ENCODE measurements at places on chromosomes 2 and 18.
A peak's percentile ranks its signal among the peaks of the same experiment; 100 is the strongest.

DNA sequence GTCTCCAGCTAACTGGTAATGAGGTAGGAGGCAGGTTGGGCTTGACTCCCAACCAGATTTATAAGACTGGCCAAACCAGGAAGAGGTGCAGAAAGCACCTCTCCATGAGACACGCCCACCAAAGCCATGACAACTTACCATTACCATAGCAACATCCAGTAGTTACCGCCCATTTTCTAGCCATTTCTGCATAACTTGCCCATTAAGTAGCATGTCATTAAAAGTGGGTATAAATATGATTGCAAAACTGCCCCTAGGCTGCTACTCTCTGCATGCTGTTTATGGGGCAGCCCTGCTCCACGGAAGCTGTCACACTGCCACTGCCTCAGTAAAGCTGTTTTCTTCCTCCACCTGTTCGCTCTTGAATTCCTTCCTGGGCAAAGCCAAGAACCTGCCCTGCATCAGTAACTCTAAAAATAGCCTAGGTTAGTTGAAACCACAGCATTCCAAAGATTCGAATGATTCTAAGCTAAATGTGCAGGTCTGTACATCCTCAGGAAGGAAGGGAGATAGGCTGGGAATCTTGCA is 131.9 kb downstream of the ATL2 start:
- no peak for DNase-seq

GRCh38 chr18:35289727-35290093 is 319 bp downstream of the ZSCAN30 start:
- peak; percentile 3 for DNase-seq

DNA sequence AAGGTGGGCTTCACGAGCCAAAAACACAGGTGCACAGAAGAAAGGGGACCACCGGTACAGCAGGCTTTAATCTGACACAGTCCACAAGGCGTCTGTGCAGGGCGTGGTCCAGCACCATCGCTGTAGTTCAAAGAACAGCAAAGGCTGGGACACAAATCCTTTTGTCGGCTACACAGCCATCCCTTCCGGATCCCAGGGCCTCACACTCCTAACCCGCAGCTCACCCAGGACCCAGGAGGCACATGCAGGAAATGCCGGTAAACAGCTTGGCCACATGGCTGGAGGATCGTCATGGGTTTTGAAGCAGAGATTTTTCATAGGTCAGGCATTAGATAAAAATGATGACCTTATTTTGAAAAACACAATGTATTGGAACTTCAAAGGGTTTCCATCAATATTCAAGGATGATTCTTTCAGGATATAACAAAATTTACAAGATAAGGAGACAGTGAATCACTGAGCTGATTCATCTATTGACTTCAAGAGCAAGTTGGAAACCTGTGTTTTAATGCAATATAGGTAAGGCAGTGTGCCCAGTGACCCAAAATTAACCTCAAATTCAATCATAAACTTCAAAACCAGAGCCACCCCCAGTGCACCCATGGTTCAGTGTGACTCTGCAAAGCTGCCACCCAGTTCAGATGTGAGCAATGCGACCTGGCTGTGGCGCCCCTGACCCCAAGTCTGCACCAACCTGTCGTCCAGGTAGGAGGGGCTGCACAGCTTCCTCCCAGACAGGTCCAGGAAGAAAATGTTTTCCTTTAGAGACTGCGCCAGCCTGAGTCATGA is 74.4 kb downstream of the TMEM18 start:
- DNase-seq, result no peak

GRCh38 chr18:74163019-74163660 is 14.8 kb downstream of the TIMM21 start:
- DNase-seq, result no peak

DNA sequence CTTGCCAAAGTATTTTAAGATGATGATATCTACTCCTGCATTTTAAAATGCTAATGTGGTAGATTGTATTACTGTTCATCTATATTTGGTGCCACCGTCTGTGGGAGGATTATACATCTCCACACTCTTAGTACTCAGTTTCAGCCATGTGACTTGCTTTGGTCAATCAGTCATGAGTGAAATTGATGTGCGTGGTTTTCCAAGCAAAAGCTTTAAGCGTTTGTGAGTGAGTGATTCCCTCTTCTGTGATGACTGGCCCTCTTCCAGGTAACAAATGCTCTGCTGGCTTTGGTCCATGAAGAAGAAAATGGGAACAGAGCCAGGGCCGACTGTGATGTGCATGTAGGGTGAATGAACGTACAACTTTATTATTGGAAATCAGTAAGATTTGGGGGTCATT is 330.4 kb downstream of the LPIN1 start:
- no peak for DNase-seq

DNA sequence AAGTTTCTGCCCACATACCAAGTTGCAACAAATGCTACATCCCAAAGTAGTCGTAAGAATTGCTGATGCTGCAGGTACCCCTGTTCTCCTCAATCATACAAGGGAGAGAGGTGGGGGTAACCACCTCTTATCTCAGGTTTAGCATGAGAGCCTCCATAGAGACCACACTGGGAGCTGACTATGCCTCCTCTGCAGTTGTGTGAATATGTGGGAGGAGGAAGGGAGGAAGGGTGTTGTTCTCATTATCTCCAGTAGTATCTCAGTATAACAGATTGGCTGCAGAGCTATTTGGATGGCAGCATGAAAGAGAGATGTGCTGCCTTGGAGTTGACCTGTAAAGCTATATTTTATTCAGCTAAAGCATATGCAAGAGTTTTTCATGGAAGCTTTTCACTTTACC is 690.7 kb downstream of the KCNJ3 start:
- no peak for DNase-seq

- DNase-seq, result no peak
These were observed 90.1 kb upstream of the FAM136A start for GRCh38 chr2:70391988-70392387.

DNA sequence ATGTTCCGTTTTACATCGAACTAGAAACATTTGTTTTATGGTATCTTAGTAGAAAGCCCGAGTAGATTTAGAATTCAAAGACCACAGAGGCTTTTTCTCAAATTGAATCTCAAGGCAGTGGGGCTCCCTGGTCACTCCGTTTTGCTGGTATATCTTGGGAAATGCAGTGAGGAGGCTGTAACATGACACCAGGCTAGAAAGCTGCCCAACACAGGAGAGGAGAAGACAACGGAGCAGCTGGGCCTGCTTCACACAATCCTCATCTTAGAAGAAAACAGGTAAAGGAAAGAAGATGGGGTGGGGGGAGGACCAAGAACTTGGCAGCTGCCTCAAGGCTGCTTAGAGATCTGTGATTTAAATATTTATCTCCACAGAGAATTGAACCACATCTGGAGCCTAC is 38.3 kb upstream of the EPB41L3 start:
- no peak for DNase-seq

DNA sequence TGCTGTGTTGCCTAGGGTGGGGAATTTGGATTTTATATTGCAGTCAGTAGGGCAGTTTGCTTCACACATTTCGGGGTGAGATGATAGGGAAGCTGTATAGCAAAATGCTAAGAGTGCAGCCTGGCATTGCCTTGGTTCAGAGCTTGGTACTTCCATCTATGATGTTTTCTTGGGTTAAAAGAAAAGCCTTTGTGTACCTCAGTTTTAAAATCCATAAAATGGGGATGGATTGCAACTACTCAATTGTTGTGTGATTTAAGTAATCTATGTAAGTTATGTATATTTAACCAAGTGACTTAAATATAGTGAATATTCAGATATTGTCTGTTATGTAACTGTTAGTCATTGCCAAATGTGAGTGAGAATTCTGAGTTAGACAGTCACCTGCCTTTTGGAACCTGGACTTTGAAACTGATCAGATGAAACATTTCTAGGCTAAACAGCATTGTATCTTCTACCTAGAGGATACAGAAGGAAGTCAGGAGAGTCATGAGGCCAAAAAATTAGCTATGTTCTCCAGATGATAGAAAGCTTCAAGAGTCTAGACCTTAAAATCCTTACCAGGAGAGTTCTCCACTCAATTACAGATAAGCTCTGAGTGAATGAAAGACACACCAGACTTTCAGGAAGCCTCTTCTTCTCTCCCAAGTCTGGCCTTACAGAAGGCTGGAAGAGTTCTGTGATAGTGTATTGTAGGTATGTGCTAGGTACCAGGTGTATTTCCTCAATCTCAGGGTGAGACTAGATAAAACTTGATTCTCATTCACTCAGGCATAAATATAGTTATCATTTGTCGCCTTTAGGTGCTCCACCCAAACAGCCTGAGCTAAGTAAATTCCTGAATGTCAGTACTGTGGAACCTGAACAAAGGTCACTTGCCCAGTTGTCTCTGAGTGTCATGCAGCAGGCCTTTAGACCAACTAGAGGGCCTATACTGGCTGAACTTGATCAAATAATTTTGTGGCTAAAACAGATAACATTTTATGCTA is 7.5 kb downstream of the RIOK3 start:
- DNase-seq, result no peak

GRCh38 chr2:234286118-234286598 is 210.7 kb downstream of the ARL4C start:
- no peak for DNase-seq

Measured in activated naive CD4-positive, alpha-beta T cell (primary cell).